Pulmonary artery endothelial cell (primary cell): ENCODE measurements at places on chromosomes 2 and 18. TPM values are rescaled to one million over a fixed set of nuclear protein-coding genes. Genes with fewer than 3 reads are reported as not detected.

Gene GKN2
- not detected in 2 replicates for total RNA-seq

Gene TDRD15
- not detected in 2 replicates for total RNA-seq

- no peak for DNase-seq
Observed at GRCh38 chr2:99942561-99943347, 199.6 kb downstream of the AFF3 start.

DNA sequence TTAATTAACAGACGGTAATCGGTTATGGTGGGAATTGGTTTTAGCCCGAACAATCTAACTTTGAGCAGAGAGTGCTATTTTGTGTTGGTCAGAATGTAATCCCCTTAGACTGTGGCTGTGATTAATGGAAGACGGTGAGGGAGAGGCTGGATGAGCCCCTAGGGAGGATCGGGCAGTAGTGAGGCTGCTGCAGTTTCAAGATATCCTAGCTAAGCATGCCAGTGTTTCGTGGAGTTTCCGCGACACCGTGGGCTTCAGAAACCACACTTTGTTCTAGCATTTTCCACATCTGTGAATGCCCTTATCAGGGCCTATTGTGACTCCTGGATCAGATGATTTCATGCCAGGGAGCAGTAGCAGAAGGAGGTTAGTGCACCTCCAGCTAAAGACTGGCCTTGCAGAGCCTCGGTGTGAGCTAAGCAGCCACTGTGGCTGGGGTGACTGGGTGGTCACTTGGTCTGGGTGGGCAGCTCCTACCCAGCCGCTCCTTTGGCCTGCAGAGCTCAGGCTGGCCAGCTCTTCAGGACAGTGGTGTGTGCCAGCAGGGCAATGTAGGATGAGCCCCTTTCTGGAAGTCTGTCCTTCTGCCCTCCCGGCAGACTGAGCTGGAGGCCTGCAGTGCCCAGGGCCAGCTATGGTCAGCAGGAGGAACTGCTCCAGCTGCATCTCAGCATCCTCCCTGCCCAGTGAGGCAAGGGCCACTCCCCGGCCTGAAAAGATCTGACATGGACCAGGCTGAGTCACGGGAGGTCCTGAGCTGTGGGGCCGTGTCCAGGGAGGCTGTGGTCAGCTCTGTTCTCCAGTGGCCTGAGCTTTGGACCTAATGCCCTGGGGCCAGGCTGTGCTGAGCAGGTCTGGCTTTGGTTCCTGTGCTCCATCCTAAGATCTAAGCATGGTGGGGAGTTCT is 142.6 kb upstream of the GPC1 start:
- no peak for DNase-seq

GRCh38 chr2:66531155-66531554 is 96.2 kb downstream of the MEIS1 start:
- DNase-seq: no peak
